ENCODE measurements at places on chromosomes 6 and 20.

DNA sequence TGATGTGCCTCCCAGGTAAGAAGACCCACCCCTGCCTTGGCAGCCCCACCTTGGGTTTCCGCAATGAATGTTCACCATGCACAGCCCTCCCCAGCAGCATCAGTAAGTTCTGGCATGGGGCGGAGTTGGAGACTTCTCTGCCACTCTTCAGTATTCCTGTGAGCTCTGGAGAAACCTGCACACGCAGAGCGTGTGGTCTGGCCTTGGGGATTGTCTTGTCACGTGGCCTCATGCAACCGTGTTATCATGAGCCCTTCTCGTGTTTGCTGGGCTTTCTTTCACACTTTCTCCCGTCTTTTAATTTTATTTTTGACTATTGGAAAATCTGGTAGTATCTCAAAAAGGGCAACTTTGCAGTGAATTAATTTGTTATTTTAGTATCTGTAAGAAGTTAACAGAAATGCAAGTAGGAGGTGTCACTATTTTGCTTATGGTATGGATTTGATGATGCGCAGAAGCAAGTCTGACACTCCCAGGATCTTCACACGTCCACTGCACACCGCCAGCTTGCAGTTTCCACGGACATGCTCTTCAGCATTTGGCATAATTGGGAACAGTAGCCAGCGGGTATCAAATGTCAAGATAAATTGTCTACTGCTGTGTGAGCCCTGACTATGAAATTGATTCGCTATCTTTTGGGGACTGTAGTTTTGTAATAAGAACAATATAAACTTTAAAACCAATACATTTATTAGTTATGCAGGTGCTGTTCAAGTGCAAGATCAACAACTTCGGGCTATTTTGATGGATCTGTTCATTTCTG, 463.5 kb downstream of the QKI start:
- DNase-seq = no peak

DNA sequence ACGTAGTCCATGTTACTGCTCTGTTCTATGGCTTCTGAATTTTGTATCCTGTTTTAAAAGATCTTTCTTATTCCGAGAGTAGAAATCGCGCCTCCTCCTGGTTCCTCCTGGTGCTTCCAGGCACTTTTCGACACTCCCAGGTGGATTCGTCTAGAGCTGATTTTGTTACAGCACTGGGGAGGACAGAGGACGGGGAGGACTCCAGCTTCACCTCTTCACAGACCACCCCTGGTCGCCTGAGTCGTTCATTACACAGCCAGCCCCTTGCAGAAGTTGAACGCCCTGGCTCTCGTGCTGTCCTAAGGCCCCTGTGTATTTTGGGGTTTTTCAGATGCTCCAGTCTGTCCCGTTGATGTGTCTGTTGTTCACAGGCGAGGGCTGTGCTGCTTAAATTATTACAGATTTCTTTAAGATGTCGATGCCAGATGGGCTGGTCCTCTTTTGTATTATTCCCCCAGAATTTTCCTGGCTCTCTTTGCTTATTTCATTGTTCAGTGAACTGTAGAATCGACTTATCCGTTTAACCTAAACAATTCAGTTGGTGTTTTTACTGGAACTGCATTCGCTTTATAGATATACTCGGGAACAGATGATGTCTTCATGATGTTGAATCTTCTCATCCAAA, 30.5 kb downstream of the COL20A1 start:
- no peak for DNase-seq

DNA sequence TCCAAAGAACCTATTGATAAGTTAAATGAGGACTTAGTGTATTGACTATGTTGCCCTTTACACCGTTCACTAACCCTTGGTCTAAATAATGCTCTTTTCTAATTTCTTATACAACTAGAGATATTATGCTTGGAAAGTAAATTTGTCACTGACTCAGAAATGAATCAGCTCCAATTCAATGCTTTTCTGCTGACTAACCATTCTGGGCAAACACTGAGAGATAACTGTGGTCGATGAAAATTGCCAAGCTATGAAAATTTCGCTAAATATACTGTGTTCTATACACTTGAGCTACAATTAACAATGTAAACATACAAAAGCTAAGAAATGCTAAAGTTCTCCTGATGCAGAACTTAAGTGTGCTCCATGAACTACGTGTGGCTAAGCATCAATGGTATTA, 23.1 kb upstream of the FBXO9 start:
- peak; percentile 84 for DNase-seq

GRCh38 chr20:9397928-9398327, 116.5 kb upstream of the LAMP5 start:
- DNase-seq = no peak

DNA sequence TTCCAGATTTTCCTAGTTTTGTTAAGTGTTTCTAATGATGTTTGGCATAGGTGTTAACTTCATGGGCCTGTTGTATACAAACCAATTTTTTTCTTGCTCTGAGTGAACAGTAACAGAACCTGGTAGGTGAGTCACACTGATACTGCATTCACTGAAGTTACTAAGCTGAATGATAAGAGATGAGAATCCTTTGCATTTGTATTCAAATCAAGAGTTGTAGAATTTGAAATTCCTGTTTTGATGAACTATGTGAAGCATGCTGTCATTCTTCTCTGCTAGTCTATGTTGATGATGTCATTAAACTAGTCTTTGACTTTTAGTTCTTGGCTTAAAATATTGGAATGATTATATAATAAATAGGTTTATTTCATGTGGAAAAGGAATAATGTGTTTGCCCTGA, 37.9 kb downstream of the PTPRA start:
- peak; percentile 16 for DNase-seq

DNA sequence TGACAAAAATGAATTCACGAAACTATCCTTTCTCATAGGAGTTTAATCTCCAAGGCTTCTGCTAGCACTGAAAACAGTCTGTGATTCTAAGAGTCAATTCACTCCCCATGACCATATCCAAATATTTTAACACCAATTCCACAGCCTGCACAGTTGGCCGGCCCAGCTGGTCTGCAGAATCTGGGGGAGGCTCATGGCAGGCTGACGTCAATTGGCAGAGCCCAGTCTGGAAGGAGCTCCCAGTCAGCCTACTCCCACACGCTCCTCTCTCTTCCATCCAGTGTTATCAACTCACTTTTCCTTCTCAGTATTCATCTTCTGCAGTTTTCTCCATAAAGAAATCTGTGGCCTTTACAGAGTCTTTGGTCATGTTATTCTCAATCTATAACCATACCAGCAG, 111.0 kb downstream of the TBXT start:
- DNase-seq = peak; percentile 33

GRCh38 chr20:1566701-1567100, 9.2 kb upstream of the SIRPD start:
- DNase-seq = no peak

DNA sequence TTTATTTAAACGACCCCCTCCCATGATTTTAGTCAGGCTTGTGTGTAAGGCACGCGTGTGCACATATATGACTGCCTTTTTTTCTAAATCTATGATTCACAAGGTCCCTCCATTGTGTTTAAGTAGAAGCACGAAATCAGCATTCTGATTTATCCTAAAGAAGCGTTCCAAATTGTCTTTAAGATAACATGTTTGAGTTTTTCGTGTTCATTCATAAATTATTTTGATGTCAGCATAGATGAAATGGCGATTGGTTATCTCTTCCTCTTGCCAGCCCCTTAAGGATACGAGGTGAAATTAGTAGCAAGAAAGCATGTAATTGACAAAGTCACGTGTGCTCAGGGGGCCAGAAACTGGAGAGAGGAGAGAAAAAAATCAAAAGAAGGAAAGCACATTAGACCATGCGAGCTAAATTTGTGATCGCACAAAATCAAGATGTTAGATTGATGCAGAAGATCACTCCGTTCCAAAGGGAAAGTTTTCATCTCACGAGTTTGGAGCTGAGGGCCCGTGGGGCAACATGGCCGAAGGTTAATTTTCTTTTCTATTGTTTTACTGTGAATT, at the start of gene LIN28B:
TSS of gene LIN28B (plus strand) at position 377 of the 564 bp plus-strand sequence. CDS start at position 521, 144 bp downstream.
- DNase-seq = no peak

GRCh38 chr20:7146552-7147219, 379.2 kb downstream of the BMP2 start:
- DNase-seq = no peak

DNA sequence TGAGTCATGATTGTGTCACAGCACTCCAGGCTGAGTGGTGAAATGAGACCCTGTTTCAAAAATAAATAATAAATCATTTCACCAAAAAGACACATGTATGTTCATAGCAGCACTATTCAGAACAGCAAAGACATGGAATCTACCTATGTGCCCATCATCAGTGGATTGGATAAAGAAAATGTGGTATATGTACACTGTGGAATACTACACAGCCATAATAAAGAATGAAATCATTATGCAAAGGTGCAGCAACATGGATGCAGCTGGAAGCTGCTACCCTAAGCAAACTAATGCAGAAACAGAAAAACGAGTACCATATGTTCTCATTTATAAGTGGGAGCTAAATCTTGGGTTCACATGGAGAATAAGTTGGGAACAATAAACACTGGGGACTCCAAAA, 33.1 kb downstream of the ZNF451 start:
- no peak for DNase-seq

DNA sequence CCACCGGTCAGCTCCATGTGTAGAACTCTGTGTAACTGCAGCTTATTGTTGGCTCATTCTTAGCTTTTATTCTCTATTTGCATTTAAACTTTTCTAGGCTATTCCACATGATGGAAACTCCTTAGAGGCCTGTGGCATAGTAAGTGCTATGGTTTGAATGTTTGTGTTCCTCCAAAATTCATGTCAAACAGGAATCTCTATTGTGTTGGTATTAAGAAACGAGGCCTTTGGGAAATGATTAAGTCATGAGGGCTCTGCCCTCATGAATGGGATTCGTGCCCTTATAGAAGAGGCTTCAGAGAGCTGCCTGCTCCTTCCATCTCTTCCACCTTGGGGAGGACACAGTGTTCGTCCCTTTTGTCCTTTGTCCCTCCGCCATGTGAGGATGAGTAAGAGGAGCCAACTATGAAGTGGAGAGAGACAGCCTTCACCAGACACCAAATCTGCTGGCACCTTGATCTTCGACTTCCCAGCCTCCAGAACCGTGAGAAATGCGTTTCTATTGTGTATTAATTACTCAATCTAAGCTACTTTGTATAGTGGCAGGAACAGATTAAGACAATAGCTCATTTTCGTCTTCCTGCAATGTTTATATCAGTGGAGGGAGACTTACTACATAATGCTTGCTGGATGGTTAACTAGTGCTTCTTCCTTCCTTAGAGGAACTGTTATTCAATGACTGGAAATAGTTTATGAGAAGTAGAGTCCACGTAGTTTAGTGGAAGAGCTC, 361.1 kb downstream of the FARS2 start:
- DNase-seq = no peak

DNA sequence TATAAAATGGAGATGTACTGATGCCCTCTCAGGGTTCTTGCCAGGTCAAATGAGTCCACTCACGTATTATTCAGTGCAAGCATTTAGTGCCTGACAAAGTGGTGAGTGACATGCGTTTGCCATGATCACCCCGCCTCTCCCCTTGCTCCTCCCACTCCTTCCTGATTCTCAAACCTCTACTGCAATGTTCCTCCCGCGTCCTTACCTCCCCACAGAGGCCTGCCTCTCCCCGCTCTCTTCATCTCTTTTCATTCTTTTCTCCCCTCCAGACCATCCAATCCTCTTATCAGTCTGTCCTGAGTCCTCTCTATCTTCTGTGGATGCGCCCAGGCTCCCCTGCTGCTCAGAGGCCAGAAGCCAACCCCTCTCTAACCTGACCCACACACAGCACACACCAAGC, 40.7 kb downstream of the KCNK5 start:
- DNase-seq = no peak

DNA sequence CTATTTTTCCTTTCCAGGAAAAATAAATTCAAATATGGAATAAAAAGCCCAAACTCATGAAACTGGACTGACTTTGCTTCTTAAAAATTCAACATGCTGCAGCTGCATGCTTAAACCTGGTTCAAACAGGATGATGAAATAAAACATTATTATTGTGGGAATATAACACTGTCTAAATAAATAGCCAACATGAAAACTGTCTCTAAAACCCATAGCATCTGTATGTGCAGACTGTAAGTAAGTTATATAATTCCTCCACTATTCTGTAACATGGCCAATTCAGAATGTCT, 30.4 kb upstream of the AHI1 start:
- DNase-seq = no peak

GRCh38 chr6:119285908-119286625, 63.5 kb downstream of the MAN1A1 start:
- DNase-seq = no peak

- DNase-seq = no peak
Observed at GRCh38 chr6:6323352-6323751, 2.9 kb upstream of the F13A1 start.

DNA sequence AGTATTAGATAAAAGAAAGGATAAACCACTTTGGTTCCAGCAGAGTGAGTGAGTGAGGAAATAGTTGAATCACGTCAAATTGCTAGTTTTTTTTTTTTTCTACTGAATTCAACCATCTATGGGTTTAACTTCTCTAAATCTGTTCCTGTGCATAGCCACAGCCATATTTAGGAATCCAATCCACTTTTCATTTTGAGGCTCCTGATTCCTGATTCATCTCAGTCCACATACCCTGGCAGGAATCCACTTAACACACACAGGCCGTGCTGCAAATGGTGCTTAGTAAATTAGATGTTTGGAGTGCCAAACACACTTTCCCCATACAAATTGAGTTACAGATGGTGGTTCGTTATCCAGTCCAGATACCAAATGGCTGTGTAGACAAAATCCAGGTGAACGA, 220.3 kb downstream of the ALDH8A1 start:
- no peak for DNase-seq

DNA sequence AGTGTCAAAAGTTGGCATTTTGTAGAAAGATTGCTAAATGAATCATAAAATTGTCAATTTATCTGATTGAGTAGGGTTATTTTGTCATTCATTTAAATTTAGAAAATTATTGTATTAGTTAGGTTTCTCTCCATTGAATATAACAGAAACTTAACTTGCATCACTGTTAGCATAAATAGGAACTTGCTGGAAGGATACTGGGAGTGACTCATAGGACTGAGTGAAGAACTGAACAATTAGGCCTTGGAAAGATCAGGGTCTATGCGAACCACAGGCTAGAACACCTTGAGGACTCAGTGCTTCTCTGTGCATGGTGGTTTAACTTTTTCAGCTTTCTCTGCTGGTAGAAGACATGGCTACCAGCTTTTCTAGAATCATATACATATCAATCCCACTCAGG, 67.7 kb upstream of the IFNGR1 start:
- peak; percentile 67 for DNase-seq

DNA sequence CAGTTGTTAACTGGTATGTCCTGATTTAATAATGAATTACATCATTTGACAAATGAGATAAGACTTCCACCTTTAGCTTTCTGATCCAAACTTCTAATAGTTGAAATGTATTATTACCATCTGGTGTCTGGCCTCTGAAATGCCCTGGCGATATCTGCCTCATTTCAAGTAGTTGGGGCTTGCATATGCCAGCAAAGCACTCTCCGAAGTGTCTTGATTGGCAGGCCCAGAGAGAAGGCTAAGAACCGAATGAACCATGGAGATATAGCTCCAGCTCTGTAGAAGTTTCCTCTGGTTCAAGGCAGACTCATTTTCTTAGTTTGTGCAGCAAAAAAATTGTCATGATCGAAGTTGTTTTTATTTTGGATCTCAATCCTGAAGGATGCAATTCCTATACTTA, 13.4 kb upstream of the HIVEP2 start:
- DNase-seq = no peak

- DNase-seq = peak; percentile 82
Observed at GRCh38 chr6:32974016-32974333, 5.6 kb downstream of the BRD2 start.

Measured in choroid plexus epithelial cell (primary cell).